Putamen (tissue), 1 donor: ENCODE measurements at places on chromosomes 4 and X.

DNA sequence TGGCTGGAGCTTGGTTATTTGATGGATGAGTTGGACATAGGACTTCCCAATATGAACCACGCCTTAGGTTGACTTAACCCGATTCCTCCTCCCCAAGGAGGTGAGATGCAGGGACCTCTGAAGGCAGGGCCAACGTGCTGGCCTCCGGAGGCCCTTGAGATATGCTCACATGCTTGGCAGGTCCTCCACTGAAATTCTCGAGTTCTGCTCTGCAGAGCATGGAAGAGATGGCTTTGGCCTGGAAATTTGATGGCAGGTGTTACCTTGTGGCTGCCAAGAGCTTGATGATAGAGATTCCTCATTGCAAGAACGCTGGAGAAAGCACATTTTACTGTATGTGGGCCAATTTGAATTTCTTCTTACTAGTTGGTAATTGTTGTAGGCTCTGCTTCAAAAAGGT lies 117.4 kb upstream of the LIMCH1 start:
- no peak for DNase-seq

GRCh38 chr4:108130955-108131354 lies 37.8 kb downstream of the LEF1 start:
- DNase-seq: no peak

DNA sequence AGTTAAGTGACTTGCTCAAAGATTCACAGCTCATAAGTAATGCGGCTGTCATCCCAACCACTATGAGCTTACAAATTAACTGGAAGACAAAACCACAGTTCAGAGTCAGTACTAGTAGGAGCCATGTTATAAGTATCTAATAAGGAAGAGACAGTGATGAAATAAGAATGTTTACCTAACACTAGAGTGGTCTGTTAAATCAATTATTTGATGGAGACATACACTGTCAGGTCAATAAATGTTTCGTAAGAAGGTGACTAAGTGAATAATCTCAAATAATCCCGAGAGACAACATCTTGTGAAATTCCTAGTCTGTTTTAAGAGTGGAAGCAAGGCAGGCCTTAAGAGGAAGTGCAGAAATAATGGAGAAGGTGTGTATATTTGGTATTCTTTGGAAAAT lies 25.8 kb upstream of the AMELX start:
- no peak for DNase-seq

DNA sequence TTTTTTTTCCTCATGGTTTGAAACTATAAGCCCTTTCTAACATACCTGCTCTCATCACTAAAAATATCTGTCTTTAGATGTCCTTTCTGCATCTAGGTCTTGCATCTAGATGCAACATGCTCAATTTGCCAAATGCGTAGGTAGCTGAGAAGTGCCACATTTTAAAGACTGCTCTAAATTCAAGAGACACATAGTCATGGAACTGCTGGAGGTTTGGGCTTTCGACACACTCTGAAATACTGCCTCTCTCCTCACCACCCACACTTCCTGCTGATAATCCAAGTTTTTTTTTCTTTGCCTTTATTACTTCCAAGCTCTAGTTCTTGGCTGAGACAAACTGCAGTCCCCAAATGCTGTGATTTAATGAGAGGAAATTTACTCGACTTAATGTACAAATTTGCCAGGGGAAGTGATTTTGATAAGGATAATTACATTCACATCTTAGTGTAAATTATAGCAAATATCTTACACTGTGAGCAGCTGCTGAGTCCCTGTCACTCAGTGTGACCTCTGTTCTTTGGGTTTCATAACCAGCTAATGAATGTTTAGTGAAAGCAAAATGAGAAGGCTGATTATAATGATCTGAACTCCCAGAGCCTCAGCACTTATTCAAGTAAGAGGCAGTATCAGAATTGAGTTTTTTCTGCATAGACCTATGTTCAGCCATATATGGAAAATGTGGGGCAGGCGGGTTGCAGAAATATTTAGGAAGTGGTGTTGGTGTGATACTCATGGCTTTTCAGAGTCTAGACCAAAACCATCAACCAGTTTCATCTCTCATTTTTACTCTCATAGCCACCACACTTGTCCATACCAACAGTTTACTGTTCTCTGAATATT lies 31.3 kb downstream of the DRD5 start:
- peak; percentile 35 for DNase-seq

- no peak for DNase-seq
Measured at GRCh38 chrX:11462648-11463047, 169.4 kb downstream of the AMELX start.

- no peak for DNase-seq
Measured at GRCh38 chr4:174080361-174080760, 203.1 kb downstream of the FBXO8 start.

DNA sequence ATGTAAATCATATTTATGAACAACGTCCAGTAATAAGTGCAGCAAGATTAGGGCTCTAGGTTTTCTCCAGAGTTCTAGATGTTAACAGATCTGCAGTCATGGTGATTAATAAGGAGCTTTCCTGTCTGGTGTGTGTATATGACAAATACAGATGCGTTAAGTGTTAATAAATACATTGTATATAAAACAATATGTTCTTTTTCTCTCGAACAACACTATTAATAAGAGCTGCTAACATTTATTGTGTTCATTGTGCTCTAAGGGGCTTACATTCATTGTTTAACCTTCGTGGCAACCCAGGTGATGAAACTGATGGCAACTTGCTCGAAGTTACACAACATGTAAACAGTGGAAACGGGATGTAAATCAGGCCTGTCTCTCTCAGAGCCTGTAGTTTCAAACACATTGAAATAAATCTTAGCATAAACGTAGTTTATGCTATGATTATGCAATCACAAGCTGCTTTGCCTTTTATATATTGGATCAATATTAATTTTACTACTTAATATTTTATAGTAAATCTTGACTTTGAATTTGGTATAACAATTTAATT lies 547 bp upstream of the CLGN start:
- DNase-seq: no peak

GRCh38 chr4:2743518-2744445 lies 12.4 kb downstream of the TNIP2 start:
- no peak for DNase-seq

- no peak for DNase-seq
Measured at GRCh38 chr4:2824329-2824835, 19.3 kb upstream of the ADD1 start.
